Esophagus squamous epithelium (tissue), 5 donors: ENCODE measurements at places on chromosomes 6 and 20. TPM values are rescaled to one million over a fixed set of nuclear protein-coding genes. Genes with fewer than 3 reads are reported as not detected.

DNA sequence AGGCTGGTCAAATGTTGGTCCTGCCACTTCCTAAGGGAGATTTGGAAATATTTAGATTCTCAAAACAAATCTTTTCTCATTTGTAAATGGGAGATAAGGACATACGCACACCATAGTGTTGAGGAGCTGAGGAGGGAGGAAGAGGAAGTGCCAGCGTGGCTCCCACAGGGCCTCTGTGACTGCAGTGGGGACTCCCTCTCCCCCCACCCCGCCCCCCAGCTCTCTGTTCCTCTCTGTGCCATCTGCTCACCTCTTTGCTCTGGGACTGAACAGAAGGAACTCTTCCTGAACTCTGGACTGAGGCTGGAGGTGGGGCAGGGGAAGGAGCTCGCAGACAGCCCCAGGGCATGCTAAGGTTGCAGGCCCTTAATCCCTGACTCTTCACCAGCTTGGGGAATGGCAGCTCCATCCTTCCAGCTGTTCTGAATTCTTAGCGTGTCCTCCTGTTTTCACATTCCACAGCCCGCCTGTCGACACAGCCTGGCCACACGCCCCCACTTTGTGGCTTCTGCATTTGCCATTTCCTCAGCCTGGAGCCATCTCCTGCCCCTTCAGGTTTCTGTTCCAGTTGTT is 11.4 kb downstream of the DDX27 start:
- DNase-seq, result no peak

PDE10A gene
- total RNA-seq, result 1.4 TPM

- DNase-seq, result no peak
Measured at GRCh38 chr20:25247518-25247955, 348 bp upstream of the PYGB start.

DNA sequence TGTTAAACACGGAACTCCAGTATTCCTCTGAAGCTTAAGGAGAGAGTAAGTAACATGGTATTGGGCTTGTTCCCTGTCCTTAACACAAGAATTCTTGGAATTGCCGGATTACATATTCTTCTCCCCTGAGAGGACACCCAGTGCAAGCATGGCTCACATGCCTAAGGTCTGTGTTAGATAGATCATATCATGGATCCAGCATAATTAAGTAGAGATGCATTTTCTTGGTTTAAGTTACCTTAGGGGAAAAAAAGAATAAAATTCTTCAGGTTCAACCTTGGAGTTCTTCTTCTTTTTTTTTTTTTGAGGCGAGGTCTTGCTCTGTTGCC is 53.9 kb downstream of the AKAP12 start:
- DNase-seq, result no peak

DNA sequence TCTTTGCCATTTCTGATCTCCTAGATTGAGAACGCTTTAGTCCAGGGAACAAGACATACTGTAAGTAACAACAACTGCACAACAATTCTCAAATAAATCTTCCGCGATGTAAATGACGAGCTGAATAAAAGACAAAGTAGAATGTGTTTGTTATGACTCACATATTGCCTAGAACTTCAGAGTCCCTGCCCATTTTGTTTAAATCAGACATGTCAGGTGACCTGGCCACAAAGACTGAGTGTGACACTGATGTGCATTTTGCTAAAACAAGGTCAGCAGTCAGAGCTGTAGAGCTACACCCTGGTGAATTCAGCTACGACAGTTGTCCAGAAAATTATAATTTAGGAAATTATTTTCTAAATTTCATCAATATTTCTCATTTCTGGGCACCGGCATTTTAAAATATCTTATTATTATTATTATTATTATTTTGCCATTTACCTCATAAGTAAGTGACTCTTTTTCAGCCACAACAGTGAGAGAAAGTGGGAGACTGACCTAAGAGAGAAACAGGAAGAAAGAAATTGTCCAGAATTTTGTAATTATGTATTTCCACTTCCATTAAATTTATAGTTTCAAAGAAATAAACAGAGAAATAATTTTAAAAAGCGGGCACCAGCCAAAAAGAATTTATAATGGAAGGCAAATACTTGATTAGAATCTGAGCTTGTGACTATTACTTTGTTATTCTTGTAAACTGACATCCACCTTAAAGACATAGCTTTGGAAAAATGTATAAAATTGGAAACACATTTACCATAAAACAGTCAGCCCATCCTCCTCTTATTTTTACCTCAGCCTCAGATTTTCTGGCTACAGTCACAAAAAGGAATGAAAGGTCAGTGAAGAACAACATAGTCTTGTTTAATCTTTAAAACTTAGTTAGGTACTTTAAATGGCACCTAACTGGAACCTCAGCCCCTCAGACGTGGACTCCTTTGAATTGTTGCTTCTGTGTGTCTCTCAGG is 157.0 kb upstream of the CITED2 start:
- no peak for DNase-seq

DNA sequence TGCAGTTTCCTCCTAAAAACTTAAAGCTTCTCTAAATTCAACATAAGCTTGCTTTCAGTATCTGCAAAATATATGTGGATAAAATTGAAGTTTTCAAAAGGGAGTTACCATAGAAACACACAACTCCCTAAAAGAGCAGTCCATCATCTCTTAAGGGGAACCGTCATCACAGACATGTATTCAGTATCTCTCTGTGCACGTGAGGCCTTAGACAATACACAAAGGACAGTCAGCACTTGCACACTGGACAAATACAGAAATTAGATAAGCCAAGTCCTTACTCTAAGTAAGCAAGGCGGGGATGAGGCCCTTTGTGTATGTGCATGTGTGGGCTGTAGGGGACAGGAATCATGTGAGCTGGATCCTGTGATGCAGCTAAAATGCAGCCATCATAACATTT is 136.6 kb downstream of the BACH2 start:
- no peak for DNase-seq

- DNase-seq, result no peak
Measured at GRCh38 chr6:157561929-157562810, 181.2 kb downstream of the ZDHHC14 start.

PSMA7 gene
- 328 TPM for total RNA-seq

DNA sequence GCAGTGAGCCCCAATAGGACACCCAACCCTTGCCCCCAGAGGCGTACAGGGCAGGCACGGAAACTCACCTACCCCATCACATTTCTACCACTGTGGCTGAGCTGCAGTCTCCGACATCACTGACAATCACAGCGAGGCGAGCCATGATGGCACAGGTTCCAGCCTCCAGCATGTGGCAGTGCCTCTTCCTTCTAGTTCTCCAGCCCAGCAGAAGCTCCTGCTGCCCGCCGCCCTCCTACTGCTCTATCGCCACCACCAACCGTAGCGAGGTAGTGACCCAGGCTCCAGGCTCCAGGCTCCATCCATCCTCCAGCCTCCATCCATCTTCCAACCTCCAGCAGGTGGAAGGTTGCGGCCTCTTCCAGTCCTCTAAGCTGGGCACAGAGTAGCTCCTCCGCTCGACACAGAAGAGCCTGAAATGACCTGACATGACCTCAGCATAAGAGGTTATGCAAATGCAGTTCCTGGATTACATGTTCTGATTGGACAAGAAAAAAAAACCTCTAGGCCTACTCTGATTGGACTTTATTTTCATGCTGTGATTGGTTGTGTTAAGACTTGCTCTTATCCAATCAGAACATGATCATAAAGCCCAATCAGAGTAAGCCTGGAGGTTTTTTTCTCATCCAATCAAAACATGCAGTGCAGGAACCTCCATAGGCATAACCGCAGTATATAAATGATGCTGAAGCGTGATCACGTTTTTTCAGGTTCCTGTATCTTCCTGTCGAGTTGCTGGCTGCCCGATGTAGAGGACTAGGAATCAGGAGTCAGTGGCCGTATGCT is 438.9 kb upstream of the ZNF337 start:
- no peak for DNase-seq

DNA sequence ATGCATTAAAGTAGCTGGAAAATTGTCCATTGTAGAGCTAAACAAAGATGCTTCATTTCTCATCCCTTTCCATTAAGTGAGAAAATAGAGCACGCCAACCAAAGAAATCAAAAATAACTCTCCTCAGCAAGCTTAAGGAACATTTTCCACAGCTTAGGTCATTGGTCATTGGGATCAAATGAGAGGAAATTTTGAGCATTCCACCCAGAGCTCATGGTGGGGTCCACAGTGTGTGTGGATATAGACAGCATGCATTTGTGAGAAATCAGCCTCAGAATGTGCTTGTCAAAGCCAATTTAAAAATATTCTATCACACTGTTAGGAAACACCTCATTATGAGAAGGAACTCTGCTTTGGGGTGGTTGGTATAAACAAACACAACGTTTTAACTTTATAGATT is 97.2 kb downstream of the HDGFL1 start:
- DNase-seq, result no peak

MYLK4 gene
- total RNA-seq, result 1.1 TPM

DNA sequence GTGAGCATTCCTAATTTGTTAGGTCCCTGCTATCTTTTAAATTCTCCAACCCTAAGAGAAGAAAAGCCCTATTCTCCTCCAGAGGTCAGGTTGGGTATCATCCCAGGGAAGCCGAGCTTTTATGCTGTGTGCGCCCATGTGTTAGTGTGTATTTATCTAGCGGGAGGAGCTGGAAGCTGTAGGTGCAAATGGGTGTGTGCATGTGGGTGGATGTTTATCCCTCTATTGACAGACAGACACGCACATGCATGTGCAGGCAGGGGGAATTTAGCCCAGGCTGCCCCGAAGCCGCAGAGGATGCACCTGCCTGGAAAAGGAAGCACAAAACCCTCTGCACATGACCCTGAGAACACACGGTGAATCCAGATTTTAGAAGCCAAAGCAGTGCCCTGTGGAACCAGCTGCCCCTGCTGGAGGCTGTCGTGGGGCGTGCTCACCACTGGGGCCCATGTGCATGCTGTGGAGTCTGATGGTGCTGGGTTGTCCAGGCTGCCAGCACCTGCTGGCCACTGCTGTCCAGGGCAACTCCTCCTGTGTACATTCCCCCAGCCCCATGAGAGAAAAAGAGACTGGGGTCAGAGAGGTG is 397.5 kb downstream of the TAF4 start:
- no peak for DNase-seq

DNA sequence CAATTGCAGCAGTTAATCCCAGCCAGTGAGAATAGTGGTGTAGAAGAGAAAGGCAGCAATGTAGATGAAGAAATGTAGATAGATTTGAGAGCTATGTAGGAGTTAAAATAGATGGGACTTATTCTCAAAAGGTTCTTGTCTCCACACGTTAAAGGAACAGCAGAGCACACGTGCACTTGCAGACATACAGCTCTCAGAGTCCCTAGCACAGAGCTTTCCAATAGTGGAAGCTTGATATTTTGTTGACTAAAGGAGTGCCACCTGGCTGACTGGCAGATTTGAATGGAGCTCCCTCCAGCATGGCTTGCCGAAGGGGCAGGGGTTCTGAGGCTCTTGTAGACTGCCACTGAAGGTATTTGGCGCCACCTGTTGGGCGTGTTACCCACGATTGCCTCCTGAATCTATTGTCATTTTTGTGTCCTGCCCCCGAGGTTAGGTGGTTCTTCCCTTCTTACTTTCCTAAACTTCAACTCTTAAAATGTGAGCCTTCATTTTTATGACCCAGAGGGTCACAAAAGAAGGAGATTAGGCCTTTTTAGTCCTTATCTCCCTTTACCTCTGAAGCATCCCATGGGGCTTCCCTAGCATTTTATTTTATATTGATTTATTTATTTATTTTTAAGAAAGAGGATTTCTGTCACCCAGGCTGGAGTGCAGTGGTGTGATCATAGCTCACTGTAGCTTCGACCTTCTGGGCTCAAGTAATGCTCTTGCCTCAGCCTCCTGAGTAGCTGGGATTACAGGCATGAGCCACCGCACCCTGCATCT is 16.4 kb downstream of the BRD2 start:
- peak; percentile 52 for DNase-seq

DNA sequence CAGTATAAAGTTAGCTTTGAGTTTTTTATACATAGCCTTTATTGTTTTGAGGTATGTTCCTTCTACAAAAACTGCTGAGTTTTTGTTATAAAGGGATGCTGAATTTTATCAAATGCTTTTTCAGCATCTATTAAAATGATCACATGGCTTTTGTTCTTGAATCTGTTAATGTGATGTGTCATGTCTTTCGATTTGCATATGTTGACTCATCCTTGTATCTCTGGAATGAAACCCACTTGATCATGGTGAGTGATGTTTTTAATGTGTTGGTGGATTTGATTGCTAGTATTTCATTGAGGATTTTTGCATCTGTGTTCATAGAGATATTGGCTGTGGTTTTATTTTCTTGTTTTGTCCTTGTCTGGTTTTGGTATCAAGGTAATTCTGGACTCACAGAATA is 24.7 kb upstream of the BLCAP start:
- no peak for DNase-seq

ZNF311 gene
- total RNA-seq, result 0.57 TPM

DNA sequence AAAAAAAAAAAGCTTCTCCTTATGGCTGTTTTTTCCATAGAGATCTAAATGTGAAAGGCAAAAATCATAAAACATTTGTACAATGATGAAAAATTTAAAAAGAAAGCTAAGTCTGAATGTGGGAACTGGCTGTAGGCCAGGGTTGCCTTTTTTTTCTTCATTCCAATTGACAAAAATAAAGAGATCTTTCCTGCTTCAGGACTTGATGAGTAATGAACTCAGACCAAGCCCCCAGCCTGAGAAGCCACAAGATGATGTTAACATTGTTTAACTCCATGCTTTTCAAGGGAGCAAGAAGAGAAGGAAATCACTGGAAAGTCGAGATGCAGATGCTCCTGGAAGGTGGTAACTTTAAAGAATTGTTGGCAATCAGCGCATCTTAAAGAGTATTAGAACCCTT is 41.4 kb downstream of the TRMT6 start:
- DNase-seq, result no peak

- no peak for DNase-seq
Measured at GRCh38 chr6:160420253-160420968, 72.2 kb downstream of the SLC22A3 start.

SIRPA gene
- total RNA-seq, result 19.9 TPM

- DNase-seq, result no peak
Measured at GRCh38 chr6:54860132-54860531, 13.6 kb downstream of the FAM83B start.

EXOC2 gene
- 24.8 TPM for total RNA-seq

DNA sequence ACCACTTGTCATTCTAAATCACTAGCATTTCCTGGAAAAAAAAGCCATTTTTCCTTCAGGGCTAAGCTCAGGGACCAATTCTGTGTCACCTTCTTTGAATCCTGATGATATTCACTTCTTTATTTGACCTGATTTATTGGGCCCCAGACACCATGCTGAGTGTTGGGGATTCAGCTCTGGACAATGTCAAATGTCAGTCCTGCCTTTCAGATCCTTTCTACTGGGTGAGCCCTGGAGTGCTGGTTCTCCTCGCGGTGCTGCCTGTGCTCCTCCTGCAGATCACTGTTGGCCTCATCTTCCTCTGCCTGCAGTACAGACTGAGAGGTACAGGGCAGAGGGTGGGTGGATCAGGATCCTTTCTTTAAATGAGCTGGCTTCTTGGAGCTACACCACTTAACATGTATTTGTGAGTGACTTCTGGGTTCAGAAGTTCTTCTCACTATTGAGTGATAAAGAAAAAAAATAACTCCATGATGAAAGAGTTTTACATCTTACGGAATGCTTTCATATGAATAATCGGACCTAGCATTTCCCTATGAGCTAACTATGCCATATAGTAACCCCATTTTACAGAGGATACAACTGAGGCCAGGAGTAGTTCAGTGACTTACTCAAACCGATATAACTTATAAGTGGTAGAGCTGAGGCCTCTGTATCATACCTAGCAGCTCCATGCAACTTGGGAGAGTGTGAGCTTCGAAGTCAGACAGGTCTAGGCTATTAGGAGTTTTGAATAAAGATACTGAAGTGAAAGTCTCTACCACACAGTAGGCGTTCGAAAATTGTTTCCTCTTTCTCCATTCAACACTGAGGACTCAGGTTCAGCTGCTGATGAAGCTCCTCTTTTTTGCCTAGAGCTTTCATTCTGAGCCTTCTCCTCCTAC is 9.3 kb downstream of the MOG start:
- DNase-seq, result no peak

GRCh38 chr20:24419786-24420185 is 49.6 kb upstream of the SYNDIG1 start:
- DNase-seq, result no peak
